ENCODE measurements at places on chromosomes 5 and 9.

GRCh38 chr5:71569748-71570509 is 17.2 kb upstream of the MCCC2 start:
- no peak for DNase-seq

DNA sequence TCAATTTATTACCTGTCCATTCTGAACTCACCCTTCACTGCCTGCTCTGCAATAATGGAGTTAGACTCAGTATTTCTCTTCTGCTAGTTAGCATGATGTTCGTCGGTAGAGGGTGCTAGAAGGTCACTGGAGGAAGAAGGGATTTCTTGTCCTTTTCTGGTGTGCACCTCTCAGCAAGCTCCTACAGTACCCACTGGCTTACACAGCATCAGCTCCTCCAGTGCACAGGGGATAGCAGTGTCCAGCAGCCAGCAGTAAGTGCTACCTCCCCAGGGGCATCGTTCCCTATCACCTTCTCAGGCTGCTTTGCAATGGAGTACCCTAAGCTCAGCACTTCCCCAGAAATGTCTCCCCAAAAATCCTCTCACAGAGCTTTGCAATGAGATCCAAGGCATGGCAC is 45.9 kb upstream of the APC start:
- DNase-seq, result no peak

- no peak for DNase-seq
These were observed 2025.5 kb upstream of the NUDT12 start for GRCh38 chr5:105587963-105588662.

GRCh38 chr9:87766697-87767096 is 40.8 kb downstream of the CTSL start:
- DNase-seq, result no peak

- no peak for DNase-seq
These were observed 48.7 kb upstream of the ZNF366 start for GRCh38 chr5:72555871-72556270.

DNA sequence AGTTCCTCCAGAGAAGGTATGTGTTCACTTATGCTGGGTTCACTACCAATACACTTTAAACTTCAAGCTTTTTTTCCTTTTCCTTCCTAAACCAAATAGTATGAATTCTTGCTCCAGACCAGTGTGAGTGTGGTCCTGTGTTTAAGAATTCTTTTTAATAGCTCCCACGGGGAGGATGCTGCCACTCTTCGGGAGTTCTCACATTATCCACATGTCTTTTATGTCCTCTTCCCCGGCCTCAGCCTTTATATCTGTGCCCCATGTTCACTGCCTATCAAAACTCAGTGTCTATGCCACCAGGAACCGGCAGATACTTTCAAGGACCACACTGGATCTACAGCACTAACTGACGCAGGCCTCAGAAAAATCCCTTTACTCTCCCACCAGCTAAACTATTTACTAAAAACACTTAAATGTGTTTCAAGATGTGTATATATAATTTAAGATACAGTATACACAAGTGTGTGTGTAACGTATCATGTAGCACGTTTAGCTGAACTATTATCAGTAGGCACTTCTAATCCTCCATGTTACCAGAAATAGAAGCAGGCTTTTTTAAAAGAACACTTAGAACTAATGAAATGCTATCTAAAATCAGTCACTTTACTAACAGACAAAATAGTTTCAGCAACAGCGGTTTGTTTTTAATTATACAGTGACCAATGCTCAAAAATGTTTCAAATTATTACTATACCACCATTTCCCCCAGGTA is 88.0 kb downstream of the PLPP1 start:
- no peak for DNase-seq

DNA sequence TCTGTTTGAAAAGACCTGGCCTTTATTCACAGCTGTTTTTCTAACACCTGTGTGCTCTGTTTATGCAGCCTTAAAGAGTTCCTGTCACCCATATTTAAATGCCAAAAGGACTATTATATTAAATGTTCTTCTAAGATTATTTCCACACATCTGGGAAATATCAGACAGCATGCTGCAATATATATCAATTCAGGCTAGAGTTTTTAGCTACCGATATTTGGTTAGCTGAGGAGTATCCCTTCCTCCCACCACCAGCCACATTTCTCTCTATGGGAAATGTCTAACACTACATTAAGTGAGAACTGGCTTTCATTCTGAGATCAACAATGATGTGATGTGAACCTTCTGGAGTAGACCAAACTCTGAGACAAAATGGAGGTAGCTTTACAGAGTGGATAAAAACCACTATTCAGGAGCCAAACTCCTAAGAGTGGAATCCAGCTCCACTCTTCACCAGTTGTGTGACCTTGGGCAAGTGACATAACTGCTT is 509.2 kb downstream of the ZNF608 start:
- DNase-seq, result no peak

GRCh38 chr5:96651047-96651446 is 11.1 kb upstream of the CAST start:
- no peak for DNase-seq

DNA sequence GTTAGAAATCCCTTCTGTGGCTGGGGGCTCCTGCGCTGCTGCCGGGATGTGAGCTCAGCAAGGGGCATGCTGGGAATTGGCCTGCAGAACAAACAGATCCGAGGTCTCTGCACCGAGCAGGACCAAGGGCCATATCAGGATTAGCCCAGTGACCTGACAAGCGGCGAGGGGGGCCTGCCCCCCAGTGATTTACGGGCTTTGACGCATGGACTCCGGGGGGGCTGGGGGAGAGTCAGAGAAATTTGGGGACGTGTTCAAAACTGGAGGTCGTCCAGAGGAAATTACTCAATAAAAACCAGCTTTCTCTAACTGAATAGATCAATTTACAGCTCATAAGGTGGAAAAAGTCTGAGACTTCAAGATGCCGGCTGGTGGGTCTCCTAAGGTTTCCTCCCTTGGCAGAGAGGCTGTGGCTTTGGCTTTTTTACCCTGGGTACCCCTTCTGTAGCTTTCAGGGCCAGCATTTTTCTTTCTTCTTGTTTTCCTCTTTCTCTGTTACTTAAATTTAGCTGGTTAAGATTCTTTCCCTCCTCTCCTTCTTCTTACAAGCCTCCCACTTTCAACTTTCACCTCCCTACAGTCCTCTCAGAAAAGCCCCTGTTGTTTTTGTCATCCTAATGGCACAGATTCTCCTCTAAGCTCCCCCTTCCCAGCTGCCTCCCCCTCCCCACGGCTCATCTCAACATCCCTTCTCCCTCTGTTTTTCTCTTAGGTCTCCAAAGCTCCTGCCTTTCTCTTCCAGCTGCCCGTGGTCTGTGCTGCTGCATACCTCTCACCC is 551.0 kb downstream of the CCDC171 start:
- DNase-seq, result no peak

GRCh38 chr9:849431-849830 is 7.9 kb downstream of the DMRT1 start:
- no peak for DNase-seq

DNA sequence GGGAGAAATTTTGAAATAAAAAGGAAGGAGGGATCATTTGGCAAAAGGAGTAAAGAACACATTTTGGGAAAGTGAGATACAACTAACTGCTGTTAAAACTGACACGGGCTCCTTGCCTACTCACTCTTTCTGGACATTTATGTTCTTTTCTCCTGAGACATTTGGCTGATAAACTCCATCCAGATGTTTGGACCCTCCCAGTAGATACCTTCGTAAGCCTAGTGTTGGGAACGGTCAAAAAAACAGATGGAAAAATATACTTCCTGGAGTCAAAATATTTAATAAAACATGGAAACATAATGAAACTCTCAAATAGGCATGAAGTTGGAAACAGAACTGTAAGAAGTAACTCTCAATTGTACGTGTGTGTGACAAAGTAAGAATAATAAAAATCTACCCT is 360.1 kb upstream of the RIOK2 start:
- DNase-seq, result no peak

DNA sequence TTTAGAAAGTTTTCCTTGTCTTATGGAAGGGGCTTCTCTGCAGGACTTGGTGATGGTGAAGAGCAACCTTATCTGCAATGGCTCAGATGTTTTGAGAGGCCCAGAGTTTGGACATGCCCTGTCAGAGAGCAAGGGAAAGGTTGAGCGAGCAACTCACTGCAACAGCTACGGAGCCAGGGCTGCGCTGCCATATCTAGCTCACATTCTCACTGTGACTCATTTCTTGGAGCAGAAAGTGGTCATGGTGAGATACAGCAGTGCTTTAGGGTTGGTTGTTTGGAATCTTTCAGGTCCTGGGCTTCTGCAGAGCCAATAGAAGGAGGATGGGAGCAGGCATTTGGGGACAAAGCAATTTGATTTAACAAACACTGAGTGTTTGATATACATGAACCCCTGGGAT is 12.3 kb downstream of the GLRA1 start:
- no peak for DNase-seq

DNA sequence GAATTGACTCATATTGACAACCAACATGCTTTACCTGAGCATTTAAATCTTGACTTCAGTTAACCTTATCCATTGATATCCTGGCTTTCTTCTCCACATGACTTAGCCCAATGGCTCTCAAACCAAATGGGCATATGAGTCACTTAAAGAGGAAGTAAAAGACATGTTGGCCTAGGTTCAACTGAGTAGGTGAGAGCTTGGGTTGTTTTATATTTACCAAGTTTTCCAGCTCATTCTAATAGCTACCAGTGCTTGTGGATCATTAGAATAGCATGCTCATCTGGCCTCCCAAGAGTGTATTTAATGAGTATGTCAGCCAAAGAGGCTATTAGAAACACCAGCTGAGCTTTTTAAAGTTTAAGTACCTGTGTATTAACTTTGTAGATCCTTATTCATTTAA is 1049.0 kb downstream of the PTPRD start:
- no peak for DNase-seq

- no peak for DNase-seq
These were observed 173.3 kb downstream of the FGF18 start for GRCh38 chr5:171592736-171593135.

- no peak for DNase-seq
These were observed 485.6 kb downstream of the ZSWIM6 start for GRCh38 chr5:61817472-61818326.

GRCh38 chr5:2833556-2833955 is 82.1 kb upstream of the IRX2 start:
- no peak for DNase-seq

GRCh38 chr5:61995486-61995885 is 310.5 kb upstream of the KIF2A start:
- DNase-seq, result no peak
